ENCODE measurements at places on chromosomes 13 and 19.

GRCh38 chr13:107554460-107554859 lies 660.9 kb downstream of the LIG4 start:
- no peak for DNase-seq

DNA sequence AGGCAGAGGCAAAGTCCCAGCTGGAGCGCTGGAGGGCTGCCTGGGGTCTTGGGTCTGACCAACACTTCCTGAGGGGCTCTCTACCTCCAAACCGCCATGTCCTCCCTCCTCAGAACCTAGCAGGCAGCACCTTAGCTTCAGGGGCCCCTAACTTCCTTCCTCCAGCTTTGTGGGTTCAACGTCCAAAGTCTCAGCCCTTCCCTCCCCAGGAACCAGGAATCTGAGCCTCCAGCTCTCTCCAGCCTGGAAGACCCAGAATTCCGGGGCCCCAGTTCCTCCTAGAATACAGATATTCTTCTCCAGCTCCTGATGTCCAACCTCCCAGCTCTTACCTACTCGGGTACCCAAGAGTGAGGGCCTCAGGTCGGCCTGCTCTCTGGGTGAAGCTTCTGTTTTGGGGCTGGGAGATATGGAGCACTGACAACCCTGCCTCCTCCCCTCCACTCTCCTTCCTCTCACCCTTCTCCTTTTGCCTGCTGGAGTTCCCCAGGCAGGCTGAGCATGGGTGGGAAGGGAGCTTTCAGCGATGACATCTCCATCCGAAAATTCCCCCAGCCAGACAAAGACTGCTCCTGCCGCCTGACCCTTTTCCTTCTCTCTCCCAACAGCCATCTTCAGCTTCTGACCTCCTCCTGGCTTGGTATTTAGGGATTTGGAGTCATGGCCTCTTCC lies 3.5 kb downstream of the TMEM150B start:
- no peak for DNase-seq

DNA sequence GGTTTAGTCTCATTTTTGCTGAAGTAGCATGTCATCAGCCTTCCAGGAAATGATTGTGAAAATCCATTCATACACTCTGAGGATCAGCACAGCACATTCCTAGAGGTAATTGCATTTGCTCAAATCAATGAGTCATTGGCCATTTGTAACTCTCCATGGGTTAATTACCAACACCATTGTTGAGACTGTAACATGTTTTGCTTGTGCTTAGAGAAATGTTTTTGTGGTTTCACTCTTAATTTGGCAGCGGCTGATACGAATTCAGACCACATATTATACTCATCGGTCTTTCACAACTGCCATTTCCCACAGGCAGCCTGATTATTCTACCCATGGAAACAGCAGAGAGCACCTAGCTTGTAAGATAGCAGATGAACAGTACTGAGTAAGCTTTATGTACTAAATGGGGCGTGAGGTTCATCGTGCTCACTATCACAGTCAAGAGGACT lies 110.3 kb downstream of the NHLRC3 start:
- DNase-seq, result no peak

DNA sequence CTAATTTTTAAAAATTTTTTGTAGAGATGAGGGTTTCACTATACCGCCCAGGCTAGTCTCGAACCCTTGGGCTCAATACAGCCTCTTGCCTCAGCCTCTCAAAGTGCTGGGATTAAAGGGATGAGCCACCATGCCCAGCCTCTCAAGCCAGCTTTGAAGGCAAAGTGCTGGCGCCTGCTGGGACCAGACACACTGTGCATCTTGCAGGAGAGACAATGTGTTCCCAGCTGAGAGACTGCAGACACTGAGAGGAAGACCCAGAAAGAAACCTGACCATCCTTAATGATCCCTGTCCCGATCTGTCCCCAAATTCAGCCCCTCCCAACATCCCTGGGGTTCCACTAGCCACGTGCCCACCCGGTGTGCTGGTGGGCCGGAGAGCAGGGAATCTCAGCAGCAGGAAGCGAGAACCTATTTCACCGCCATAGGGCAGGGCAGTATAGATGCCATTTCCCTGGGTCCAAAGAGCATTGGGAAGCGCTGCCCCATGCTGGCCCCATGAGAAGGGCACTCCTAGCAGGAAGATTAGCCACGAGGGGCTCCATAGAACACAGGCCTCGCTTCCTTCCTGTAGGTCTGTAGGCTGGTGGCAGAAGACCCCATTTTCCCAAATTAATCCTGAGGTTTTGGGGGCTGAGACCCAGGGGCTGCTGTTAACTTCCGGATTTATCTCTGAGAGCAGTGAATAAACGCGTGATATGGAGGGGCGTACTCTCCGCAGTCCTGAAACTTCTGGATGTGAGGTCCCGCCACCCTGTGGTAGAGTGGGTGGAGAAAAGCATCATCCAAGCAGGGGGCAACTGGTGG lies 968 bp downstream of the RAVER1 start:
- DNase-seq, result no peak

DNA sequence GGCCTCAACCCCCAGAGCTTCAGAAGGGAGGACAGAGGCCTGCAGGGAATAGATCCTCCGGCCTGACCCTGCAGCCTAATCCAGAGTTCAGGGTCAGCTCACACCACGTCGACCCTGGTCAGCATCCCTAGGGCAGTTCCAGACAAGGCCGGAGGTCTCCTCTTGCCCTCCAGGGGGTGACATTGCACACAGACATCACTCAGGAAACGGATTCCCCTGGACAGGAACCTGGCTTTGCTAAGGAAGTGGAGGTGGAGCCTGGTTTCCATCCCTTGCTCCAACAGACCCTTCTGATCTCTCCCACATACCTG lies 969 bp upstream of the CEACAM5 start:
- DNase-seq, result no peak

DNA sequence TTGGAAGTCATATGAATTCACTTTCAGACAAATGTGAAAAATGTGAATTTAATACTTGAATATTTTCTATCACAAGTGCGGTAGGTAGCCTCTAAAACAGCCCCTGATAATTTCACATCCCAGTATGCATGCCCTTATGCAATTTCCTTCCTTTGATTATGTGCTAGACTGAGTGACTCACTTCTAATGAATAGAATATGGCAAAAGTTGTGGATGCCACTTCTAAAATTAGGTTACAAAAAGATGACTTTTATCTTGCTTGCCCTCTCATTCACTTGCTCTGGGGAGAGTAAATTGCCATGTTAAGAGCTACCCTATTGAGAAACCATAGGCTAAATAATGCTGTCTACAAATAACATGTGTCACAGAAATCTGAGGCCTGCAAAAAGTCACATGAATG lies 402.5 kb upstream of the PCDH9 start:
- no peak for DNase-seq

GRCh38 chr19:56348289-56348877 lies 33.7 kb upstream of the ZSCAN5A start:
- DNase-seq, result no peak

- no peak for DNase-seq
These were observed 3.6 kb upstream of the NFILZ start for GRCh38 chr19:8626842-8627241.

DNA sequence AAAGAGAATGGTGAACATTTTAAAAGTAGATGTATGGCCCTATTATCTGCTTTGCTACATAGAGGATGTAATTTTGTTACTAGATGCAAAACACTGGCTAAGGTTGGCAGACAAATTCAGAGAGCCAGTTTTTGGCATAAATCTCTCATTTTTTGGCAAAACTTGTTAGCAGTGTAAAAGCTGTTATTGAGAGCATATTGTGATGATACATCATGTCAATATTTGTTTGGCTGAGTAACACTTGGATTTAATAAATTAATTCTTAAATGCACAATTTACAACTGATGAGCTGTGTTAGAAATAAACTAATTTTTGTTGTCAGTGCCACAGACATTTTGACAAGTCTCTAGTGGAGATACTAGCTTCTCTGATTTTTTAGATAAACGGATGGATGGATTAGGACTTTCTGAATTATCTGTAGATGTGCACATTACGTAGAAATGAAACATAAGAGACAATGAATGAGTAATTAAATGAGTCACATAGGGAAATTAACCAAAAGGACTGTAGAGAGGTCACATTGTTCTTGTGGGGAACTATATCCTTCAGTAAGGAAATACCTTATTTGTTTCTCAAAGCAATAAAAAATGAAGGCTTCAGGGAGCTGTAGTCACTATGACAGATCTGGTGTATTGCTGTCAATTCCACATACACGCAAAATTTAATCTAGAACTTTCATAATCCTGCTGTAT lies 17.4 kb downstream of the UFM1 start:
- no peak for DNase-seq

- DNase-seq, result no peak
These were observed 95.7 kb downstream of the STK24 start for GRCh38 chr13:98480915-98481877.

Measured in CD4-positive, alpha-beta T cell treated with Interferon gamma for 1 hour (primary cell).